ENCODE measurements at places on chromosomes 16 and 17.

DNA sequence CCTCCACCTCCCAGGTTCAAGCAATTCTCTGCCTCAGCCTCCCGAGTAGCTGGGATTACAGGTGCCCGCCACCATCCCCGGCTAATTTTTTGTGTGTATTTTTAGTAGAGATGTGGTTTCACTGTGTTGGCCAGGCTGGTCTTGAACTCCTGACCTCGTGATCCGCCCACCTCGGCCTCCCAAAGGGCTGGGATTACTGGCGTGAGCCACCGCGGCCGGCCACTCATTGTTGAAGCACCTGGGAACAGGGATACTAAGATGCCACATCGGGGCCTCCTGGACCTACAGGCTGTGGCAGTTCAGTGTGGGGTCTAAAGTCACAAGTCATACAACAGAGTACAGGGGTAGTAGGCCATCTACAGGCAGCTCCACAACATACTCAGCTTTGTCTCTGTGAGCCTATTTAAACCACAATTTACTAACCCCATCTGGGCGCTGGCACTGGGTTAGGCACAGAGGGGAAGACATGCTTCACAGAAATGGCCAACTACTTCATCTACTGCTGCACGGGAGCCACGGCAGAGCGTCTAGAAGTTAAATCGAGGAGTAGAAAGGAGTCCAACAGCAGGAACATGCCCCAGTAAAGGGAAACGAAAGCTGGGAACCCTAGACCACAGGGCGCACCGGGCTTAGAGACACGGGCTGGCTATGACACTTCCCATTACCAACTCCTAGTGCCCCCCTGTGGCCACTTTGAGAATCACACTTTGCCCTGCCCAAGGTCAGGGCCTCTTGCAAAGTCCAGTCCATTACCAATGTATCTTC, 4.3 kb downstream of the VAMP2 start:
- DNase-seq: peak; percentile 96

GRCh38 chr17:69235338-69236058, 6.9 kb upstream of the ABCA10 start:
- peak; percentile 95 for DNase-seq

- DNase-seq: no peak
These were observed 55.9 kb downstream of the C17orf67 start for GRCh38 chr17:56777859-56778258.

GRCh38 chr16:79698341-79698753, 97.8 kb upstream of the MAF start:
- no peak for DNase-seq

GRCh38 chr16:30535777-30536190, 1.1 kb upstream of the ZNF747 start:
- DNase-seq: peak; percentile 92

DNA sequence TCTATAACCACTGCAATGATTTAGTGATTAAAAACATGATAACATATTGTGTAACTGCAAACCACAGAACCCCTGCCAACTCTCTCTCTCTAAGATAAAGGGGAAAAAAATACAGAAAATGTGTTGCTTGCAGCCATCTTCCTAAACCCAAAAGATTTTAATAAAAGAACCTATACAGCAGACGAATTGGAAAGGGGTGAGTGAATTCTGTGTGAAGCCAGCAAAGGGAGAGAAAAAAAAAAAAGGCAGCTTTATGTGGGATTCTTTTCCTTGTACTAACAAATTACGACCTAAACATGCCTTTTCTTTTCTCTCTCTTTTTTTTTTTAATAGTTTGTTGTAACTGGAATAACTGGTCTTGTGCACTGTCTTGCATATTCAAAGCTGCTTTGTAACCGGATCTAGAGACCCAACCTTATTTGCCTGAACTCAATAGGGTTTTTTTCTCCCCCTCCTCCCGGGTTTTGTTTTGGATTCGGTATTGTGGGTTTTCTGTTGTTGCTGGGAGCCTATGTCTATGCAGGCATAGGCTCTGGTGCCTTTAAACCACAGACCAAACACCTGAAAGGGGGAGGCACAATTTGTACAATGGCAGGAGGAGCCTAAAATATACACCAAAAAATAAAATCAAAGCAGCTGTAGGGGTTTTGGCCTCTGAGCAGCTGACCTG, 7.0 kb upstream of the ZFHX3 start:
- DNase-seq: peak; percentile 49

DNA sequence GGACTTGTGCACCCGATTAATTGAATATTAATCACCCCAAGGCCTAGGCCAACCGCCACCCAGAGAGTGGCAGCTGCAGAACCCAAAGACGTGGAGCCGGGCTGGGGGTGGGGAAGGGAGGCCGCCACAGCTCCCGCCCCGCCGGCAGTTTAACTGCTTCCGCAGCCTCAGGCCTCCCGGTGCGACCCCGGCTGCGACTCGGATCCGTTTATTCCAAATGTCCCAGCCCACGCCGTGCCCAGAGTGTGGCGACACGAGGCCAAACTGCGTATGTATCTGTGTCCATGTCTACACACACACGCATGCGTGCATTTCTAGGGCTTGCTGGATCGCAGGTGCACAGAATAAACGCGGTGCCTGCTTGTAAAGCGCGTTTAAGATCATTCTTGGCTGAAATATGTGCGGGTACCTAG, 802 bp upstream of the TOB1 start:
- peak; percentile 73 for DNase-seq

DNA sequence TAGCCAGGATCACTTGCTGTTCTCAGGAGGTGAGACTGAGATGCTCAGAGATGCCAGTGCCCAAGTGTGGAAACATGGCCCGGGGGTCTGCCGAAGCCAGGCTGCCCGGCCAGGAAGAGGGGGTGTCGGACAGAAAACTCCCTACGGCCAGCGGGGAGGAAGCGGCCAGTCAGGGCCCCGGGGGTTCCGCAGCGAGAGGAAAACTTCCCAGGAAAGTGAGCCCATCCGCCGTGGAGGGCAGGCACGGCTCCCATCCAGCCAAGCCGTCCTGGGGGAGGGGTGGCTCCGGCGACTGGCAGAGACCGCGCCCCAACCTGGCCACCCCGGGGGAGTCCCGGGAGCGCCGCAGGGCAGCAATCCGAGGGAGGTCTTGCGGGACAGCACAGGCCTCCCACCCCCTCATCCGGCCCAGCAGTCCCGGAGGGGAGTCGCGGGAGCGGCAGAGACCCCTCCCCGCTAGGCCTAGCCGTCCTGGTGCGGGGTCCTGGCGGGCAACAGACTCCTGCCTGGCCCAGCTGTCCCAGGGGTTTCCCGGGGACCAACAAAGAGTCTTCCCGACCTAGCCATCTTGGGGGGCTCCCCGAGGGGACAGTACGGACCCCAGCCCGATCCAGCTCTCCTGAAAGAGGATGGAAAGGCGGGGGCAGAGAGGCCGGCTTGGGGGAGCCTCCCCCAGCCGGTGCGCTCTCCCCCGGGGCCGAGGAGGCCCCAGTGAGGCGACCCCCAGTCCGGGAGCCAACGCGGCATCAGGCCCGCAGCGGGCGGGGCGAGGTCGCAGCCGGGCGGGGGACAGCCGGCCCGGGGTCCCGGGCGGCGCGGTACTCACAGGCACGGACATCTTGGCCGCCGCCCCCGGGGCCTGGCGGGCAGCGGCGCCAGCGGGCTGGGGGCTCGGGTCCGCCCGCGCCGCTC, 13.8 kb upstream of the BCAR1 start:
- no peak for DNase-seq

DNA sequence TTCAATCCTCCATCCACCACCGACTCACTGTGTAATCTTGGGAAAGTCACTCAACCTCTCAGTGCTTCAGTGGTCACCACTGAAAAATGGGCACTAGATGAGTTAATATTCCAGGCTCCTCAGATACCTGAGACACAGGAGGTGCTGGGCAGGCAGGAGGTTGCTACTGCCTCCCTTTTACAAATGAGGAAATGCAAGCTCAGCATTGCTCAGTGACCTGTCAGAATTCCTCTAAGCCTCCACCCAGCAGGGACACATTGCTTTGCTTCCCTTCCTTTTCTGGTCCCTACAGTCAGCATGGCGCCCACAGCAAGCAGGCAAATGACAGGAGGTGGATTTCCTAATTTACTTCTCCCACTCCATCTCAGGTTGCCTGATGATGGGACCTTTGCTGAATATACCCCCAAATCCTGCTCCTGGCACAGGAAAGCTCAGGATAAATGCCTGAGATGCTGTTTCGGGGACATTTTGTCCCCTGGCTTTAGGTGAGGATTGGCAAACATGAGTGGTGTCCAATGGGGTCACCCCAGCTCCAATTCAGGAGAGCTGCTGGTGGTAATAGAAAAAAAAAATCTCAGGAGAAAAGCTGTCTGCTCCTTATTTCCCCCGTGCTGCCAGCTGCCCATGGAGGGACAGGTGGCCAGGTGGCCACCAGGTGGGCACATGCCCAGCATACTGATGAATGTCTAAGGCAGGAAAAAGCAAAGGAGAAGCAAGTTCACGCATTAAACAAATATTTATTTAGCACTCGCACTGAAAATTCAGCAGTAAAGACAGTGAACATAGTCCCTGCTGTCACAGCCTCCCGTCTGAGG, 5.0 kb upstream of the KRT13 start:
- DNase-seq: no peak

DNA sequence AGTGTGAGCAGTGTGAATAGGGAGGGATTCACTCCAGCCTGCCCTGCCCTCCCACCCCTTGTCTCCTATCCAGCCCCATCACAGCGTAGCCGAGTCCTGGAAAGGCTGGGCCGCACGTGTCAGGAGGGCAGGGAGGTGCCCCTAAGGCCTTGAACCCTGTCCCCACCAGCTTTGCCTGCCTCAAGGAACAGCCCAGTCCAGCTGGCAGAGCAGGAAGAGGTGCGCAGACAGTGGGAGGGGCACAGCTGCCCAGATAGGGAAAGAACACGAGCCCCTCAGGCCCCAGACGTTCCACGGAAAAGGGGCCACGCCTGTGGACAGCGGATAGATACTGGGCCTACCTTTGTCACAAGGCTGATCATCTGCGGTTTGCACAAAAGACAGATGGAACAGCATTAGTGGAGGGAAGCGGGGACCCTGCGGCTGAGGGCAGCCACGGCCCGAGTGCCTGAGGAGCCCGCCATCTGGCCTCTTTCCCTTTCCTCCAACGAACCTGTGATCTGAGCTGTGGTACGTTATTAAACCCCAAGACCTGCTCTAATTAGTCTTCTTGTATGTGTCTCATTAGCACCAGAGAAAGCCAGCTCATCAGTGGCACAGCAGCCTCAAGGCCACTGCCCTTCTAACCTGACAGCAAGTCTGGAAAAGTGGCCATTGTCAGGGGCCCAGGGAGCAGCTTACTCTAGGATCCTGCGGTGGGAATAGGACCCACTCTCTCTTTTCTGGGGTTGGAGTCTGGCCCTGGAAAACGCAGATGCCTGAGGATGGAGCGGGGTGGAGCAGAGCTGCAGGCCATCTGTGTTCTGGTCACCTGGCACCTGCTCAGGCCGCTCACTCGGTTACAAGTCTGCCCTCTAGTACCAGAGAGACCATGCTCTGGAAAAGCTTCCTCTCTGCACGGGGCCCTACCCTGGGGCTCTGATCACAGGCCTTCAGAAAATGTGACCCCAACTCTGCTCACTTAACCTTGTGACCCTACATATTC, 16.3 kb downstream of the MPP3 start:
- DNase-seq: no peak

DNA sequence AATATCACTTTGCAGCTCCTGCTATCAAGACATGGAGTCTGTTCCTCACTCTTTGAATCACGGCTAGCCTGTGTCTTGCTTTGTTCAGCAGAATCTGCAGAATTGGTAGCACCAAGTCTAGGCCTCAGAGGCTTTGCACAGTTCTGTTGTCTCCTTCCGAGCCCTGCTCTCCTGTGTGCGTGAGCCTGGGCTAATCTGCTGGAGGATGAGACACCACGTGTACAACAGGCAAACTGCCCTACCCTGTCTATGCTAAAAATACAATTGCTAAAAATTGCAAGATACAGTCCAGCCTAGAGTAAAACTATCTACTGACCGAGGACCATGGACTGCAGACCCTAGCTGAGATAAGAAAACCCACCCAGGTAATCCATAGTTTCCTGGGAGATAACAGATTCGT, 484.7 kb downstream of the NPIPA7 start:
- no peak for DNase-seq

GRCh38 chr16:61936522-61936921, 99.7 kb downstream of the CDH8 start:
- peak; percentile 27 for DNase-seq

DNA sequence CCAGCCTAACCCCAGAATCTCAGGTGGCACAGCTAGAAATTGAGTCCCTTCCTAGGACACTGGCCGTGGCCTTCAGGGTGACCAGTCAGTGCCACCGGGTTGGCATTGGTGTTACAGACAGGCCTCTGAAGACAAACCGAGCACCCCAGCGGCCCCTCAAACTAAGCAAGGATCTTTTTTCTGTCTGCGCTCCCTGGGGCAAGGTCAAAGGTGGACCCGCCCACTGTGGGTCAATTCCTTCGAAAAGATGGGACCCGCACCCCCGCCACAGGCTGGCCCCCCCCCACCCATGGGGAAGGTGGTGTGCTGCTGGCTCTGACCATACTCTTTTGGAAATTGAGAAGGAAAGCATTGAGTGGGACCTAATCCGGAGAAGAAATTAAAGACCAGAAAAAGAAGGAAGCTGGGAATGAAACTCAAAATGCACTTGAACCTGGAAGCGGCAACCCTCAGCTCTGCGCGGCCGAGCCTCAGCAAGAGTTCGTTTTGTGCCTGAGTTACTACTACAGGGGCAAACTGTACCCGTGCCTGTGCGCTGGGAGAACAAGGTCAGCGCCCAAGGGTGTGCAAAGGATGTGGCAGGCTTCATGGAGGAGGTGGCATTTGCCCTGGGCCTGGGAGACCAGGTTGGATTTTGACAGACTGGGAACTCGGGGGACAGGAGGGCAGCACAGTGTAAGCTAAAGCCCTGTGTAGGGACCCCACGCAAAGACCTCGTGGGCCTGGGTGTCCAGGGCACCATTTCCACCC, 20.4 kb downstream of the TMC6 start:
- DNase-seq: no peak

DNA sequence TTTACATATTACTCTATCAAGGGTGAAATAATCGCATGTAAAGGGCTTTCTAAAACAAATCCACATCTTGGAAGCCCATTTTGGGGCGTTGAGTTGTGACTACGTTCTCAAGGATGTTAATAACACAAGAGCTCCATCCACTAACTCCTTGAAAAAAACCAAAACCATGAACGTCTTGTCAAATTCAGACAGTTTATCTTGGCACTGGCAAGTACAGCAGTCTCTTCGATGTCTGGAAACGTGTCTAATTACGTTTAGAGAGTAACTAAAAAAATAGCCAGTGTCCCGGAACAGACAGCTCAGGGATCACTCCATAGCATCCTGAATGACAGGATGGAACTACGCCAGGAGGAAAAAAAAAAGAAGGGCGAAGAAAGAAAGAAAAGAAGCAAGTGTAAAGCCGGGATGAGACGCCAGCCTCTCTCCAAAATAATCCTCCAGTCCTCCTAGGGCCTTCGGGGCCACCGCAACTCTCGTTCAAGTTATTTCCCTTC, 954 bp downstream of the MYO1D start:
- DNase-seq: peak; percentile 36

GRCh38 chr16:85234310-85235204, 122.3 kb upstream of the CIBAR2 start:
- DNase-seq: no peak

- DNase-seq: no peak
These were observed 489.9 kb downstream of the WWOX start for GRCh38 chr16:78589331-78589730.

GRCh38 chr16:89723279-89724250, 2.2 kb downstream of the ZNF276 start:
- DNase-seq: peak; percentile 80

GRCh38 chr17:39547713-39548478, 59.8 kb downstream of the NEUROD2 start:
- peak; percentile 79 for DNase-seq

Data from hematopoietic multipotent progenitor cell treated with erythropoietin and hydrocortisone succinate and interleukin-3 and kit ligand, for 6 days (in vitro differentiated cells).